ENCODE measurements at places on chromosomes 3 and 15.

DNA sequence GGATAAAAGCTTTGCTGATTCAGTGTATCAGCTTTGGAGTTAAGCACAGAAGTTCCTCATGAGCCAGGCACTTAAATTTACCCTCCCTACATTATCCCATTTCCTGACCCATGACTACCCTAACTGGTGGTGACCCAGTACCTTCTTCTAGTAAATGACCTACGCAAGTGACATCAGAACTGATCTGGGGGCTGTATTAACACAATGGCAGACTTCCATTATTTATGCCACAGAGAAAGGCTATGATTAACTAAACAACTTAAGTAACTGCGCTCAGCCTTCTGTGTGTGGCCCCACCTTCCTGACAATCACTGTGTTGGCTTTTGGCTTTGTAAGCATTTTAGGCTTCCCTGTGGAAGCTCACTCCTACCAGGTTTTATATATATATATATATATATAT is 1.9 kb downstream of the MB21D2 start:
- DNase-seq = no peak

GRCh38 chr3:35777563-35778554 is 138.5 kb downstream of the ARPP21 start:
- no peak for DNase-seq

- peak; percentile 60 for DNase-seq
Observed at GRCh38 chr3:192915304-192915703, 2.4 kb downstream of the MB21D2 start.

- no peak for DNase-seq
Observed at GRCh38 chr3:186668426-186668825, 2.6 kb downstream of the HRG start.

Measured in ACHN (cell line).